ENCODE measurements at places on chromosomes 12 and 14. TPM values are rescaled to one million over a fixed set of nuclear protein-coding genes. Genes with fewer than 3 reads are reported as not detected.
A peak's percentile ranks its signal among the peaks of the same experiment; 100 is the strongest.

GRCh38 chr12:117900561-117900960 lies 68.2 kb downstream of the KSR2 start:
- DNase-seq = no peak

The BBS10 gene
- total RNA-seq = 10.9 TPM

DNA sequence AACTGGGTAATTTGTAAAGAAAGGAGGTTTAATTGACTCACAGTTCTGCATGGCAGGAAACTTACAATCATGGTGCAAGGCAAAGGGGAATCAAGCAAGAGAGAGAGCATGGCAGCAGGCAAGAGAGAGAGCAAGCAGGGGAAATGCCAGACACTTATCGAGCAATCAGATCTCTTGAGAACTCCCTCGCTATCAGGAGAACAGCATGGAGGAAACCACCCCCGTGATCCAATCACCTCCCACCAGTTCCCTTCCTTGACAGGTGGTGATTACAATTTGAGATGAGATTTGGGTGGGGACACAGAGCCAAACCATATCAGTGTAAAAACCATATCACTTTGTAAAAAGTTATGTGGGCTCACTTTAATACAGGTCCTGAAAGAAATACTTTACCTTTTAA lies 56.4 kb upstream of the NEDD1 start:
- DNase-seq = no peak

The LYZ gene
- total RNA-seq = 0.37 TPM

The TBK1 gene
- 15.8 TPM for total RNA-seq

The PAX9 gene
- total RNA-seq = not detected

GRCh38 chr12:79618848-79619404 lies 71.8 kb downstream of the PAWR start:
- DNase-seq = no peak

The LHX5 gene
- 3.1 TPM for total RNA-seq

DNA sequence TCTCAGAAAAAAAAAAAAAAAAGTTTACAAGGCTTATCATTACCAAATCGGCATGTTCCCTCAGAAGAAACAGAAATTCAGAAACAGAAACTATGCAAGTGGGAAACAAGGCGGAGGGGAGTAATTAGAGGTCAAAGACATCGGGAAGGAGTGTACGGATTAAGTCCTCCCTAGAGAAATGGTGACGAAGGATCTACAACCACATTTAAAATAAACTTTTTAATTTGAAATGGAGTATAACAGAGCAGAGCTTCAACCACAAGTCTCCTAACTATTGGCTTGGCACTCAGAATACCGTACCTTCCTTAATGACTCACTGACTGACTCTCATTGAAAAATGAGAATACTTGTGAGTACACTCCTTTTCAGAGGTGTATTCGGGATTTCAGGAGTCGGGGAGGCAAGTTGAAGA lies 908 bp downstream of the ENTPD5 start:
- DNase-seq = no peak

GRCh38 chr12:64175254-64175945 lies 46.7 kb downstream of the KICS2 start:
- DNase-seq = no peak

The TAS2R42 gene
- not detected for total RNA-seq

- DNase-seq = no peak
These were observed 73.0 kb downstream of the TMEM132D start for GRCh38 chr12:129830796-129831195.

GRCh38 chr12:121799156-121799841 lies 4.5 kb upstream of the SETD1B start:
- DNase-seq = peak; percentile 71

DNA sequence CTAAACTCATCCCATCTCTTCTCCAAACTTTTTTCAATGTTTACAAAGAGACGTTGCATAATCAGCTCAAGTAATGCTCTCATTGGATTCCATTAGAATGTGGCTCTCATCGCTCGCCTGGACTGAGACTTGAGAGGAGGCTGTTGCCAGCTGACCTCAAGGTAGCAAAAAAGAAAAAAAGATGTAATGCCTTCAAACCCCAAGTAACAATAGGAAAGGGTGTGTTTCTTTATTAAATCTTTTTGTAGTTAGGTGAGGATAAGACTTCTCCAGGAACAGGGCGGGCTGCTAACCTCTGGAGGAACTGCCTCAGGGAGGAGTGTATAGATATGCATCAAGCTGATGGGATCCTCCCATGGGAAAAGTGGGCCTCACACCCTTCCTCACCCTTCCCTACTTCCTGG lies 956 bp upstream of the PTHLH start:
- DNase-seq = no peak

The BEGAIN gene
- total RNA-seq = 7.0 TPM

DNA sequence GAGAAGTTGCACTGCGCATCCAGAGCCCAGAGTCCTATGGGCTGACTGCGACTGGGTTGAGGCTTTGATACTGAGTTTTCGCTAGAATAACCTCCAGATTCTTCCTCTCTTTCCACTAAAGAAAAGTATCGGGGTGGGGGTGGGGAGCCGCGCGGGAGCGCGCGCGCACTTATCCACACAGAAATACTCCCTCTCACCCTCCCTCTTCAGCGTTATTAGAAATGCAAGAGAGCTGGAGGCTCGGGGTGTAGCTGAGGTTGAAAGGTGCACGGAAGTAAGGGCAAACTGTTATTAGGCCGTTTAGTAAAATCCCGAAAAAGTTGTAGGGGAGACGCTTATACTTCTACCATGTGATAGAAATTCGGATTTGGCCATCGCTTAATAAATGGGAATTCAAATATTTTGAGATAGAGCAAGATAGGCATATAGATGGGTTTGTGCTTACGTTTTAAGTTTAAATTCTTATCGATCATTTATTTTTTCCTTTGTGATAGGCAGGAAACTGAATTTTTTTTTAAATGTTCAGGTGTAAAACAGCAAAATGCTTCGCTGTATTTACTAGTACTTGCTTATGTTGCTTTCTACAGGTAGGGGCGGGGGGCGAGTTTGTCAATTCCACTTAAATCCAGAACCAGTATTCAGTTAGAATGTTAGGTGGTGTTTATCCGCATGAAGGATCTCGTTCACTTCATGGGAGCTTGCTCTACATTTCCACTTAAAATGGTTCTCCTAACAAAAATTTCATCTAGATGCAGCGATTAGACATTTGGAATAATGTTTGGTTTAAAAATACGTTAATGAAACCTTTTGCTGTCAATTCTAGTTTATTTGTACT lies 1.1 kb downstream of the ARHGAP5 start:
- DNase-seq = no peak

The CAPS2 gene
- 6.8 TPM for total RNA-seq

The GNPTAB gene
- 20.6 TPM for total RNA-seq

The TPH2 gene
- 0.34 TPM for total RNA-seq

- DNase-seq = no peak
These were observed 373.5 kb upstream of the OR4E1 start for GRCh38 chr14:22047115-22047514.

GRCh38 chr12:16828891-16829290 lies 222.9 kb upstream of the LMO3 start:
- no peak for DNase-seq

DNA sequence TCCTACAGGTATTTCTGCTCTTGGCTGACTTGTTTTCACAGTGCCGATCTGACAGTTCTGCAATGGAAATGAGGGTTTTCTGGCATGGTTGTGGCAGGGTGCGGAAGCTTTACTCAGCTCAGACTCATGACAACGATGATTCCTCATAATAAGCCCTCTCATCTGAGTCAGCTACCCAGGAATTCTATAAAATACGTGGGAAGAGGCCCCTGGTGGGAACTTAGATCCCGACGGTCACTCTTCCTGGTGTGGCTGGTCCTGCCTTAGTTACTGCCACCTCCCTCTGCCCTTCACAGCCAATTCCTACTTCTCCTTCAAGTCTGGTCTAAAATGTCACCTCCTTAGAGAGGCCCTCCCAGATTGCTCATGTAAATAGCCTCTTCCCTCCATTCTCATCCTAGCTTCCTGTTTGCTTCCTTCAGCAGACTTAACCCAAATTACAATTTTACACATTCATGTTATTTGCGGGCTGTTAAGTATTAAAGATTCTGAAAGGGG lies 104.2 kb upstream of the MAP1LC3B2 start:
- DNase-seq = no peak

DNA sequence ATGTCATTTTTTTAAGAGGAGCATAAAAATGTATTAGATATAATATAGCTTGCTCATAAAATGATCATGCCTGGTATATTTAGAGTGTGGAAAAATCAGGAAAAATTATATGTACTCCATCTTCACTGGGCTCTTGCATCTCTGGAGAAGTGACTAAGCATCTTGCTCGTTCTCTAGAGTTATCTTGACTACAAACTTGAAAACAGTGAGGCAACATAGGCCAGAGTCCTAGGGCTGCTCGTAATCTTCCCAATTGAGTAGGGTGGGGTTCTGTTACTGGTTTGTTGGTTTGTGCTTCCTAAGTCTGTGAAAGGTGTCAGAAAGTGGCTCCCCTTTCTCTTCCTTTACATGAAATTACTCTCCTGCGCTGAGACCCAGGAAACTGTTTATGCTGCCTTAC lies 46.2 kb downstream of the AACS start:
- no peak for DNase-seq

The LACRT gene
- not detected for total RNA-seq

GRCh38 chr14:103112400-103113243 lies 10.6 kb upstream of the TNFAIP2 start:
- DNase-seq = no peak

The ACSS3 gene
- total RNA-seq = 3.6 TPM

DNA sequence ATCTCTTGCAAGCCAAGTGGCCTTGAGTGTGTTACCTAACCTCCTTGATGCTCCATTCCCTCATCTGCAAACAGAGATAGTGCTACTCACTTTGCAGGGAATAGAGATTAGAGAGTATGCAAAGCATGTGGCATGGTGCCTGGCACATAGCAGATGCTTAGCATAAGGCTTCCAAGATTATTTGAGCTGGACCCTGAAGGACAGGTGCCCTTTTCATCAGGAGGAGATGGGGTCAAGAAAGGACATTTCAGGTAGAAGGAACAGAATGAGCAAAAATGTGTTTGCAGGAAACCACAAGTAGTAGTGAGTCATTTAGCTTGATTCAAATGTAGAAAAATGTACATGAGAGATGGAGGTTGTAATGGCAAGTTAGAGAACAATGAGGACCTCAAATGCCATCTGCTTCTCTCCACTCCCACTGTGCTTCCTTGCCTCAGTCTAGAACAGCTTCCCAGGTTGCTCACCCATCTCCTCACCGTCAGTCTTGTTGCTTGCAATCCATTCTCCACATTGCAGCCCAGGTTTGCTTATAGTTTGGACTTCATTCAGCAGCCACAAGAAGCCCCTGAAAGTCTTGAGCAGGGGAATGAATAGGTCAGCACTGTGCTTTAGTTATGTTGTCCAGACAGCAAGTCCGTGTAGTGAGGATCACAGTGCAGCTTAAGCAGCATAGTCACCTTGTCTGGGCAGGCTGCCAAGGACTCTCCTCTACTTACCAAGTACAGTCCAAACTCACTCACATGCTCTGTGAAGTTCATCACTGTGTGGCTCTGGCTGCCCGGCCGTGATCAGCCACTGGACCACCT lies 536.3 kb upstream of the CCDC196 start:
- DNase-seq = no peak

- no peak for DNase-seq
These were observed 12.9 kb downstream of the RIMBP2 start for GRCh38 chr12:130702966-130703732.

DNA sequence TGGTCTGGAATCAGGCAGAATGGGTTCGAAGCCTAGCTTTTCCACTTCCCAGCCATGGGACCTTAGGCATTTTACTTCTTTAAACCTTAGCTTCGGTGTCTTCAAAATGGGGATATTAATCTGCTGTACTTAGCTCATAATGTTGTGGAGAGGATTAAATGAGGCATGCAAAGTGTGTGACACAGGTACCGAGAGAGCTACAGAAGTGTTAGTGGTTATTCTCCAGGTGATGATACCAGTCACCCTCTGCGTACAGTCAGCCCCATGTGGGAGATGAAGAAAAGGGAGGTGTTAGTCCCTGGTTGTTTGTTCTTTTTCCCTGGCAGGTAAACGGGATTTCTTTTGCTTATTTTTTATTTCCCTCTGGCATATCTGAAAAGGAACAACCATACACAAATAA lies 212.1 kb downstream of the PHLDA1 start:
- DNase-seq = no peak

The FOXG1 gene
- total RNA-seq = not detected

The ADAM21 gene
- total RNA-seq = not detected

The ADCK1 gene
- 5.6 TPM for total RNA-seq

The TRHDE gene
- total RNA-seq = 16.7 TPM

The LBHD2 gene
- not detected for total RNA-seq

The ANO2 gene
- total RNA-seq = not detected

- DNase-seq = no peak
These were observed 431.2 kb upstream of the PDE3A start for GRCh38 chr12:19937161-19937560.

DNA sequence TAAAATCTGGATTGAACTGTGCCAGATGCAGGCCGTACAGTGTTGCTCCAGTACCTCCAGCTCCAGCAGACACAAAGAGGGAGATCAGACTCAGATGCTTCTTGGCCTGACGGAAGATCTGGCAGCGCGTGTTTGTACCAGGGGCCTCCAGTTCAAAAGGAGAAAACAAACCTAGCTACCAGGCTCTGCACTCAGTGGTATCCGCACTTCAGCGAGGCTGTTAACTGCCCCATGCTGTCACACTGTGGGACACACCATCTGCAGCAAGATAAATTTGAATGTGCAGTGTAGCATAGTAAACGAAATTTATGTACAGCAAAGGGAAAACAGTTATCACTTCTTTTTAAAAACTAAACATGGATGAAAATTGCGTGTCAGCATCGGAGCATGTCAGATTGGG lies 5.1 kb downstream of the DYNC1H1 start:
- no peak for DNase-seq

DNA sequence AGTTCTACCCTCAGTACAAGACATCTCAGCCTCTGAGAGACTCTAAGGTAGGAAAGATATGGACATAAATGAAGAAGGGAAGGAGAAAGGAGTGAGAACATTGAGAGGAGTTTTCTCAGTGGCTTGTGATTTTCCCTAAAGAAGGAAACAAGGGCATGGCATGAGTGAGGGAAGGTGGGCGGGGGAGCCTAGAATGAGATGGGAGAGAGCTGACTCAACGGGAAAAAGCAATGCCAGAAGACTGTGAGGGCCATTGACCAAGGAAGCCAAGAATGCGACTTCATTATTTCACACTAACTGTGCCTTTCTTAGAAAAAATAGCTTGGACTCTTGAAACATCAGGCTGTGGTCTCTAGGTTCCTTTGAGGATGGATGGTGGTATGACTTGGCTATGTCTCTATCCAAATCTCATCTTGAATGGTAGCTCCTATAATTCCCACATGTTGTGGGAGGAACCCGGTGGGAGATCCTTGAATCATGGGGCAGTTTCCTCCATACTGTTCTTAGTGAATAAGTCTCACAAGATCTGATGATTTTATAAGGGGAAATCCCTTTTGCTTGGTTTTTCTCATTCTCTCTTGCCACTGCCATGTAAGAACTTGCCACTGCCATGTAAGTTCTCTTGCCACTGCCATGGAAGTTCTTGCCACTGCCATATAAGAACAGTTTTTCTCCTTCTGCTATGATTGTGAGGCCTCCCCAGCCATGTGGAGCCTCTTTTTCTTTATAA lies 279.6 kb downstream of the NUAK1 start:
- DNase-seq = no peak

The PGF gene
- 7.9 TPM for total RNA-seq
